Activated naive CD4-positive, alpha-beta T cell treated with Interleukin-2 at 50 U/mL for 16 hours (primary cell): ENCODE measurements at places on chromosomes 6 and 20.

DNA sequence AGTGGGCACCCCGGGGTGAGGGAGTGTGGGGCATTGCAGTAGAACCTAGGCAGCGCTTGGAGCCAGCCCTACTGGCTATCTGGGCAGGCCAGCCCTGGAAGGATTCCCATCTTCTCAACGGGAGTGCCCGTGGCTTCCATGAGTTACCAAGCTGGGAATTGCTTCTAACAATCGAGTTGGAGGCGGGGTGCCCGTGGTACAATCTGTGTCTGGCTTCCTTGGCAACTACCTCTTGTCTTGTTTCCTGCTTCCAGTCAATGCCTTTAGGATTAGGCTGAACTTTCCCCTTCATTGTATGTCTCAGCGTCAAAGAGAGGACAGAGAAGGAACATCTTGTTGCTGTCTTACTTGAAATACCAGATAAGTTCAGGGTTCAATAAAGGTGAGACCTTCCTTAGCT is 33.3 kb downstream of the PPP1R14C start:
- DNase-seq = no peak

DNA sequence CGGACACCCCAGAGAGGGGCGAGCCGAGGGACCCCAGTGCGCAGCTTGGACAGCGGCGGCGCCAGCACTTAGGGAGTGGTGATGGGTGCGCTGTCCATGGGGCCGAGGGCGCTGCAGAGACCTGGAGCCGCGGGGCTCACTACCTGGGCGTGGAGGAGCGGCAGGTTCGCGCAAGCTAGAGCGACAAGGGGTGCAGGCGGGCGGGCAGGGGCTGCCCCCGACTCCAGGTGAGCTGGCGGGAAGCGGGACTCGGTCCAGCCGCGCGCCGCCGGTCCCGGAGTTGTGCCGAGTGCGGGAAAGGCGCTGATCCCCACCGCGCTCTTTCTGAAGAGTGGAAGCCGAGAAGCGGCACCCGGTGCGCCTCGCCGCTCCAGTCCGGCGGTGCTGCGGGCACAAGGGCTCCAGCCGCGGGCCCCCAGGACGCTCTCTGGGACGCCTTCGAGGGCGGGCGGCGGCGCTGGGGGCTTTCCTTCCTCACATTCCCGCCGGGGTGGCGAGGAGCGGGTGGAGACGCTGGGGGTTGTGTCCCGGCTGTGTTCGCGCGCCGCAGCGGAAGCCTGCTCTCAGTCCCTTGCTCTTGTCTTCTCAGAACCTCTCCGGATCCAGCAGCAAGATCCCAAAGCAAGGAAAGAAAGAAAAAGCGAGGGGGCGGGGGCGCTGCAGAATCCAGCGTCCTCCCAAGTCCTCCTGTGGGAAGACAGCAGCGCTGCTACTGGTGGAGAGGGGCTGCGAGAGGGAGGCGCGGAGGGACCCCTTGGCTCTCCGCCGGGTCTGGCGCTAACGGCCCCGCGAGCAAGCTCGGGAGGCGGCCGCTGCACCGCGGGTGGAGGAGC is at the start of gene B3GAT2:
B3GAT2 (minus strand) TSS at position 610 of the 833 bp plus-strand sequence. CDS start 631 bp downstream, outside the sequence.
- DNase-seq = peak; percentile 4

DNA sequence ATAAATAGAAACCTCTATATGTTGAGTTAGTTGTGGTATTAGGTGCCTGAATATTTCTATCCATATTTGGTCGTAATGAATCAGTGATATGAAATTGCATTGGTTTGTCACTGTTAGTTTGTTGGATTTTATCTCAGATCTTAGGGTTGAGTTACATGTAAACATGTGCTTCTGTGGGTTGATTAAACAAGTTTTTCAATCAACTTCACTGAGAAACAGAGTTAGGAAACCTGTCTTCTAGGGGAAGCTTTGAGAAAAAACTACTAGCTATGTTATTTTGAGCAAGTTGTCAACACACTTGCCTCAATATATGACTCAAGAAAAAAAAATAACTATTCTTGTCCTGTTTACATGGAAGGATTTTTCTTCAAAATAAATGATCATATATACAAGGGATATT is 14.8 kb upstream of the ADGB start:
- DNase-seq = no peak

- DNase-seq = no peak
Observed at GRCh38 chr6:81648502-81648901, 104.0 kb downstream of the TENT5A start.

DNA sequence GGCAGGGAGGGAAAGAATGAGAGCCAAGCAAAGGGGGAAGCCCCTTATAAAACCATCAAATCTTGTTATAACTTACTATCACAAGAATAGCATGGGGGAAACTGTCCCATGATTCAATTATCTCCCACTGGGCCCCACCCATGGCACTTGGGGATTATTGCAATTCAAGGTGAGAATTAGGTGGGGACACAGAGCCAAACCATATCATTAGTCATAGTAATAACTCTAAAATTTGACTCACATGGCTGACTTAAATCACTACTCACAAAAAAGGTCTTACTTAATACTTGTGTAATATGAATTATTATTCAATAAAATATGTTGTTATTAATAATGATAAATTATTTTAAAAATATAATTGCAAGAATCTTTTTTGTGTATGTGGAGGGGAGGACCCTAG is 178.1 kb upstream of the TCF21 start:
- DNase-seq = peak; percentile 2

- no peak for DNase-seq
Observed at GRCh38 chr6:2204272-2204671, 41.1 kb downstream of the GMDS start.

GRCh38 chr6:136782021-136782770 is 10.1 kb downstream of the MAP3K5 start:
- DNase-seq = no peak

- no peak for DNase-seq
Observed at GRCh38 chr6:38984723-38985122, 63.9 kb upstream of the GLP1R start.

DNA sequence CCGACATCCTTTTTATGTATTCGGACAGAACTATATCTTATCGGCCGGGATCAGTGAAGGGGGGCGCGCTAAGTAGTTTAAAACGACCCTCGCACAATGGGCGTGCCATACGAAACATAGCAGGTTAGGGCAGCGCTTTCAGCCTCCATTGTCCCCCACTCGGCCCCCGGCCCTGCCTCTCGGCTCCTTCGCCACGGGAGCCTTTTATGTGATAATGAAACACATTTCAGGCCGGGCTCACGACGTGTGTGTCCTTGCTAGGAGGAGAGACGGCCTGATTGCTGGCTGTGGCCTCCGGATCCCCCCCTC is 5.3 kb downstream of the FOXA2 start:
- DNase-seq = no peak

- no peak for DNase-seq
Observed at GRCh38 chr6:141026504-141026903, 1106.2 kb upstream of the GJE1 start.

DNA sequence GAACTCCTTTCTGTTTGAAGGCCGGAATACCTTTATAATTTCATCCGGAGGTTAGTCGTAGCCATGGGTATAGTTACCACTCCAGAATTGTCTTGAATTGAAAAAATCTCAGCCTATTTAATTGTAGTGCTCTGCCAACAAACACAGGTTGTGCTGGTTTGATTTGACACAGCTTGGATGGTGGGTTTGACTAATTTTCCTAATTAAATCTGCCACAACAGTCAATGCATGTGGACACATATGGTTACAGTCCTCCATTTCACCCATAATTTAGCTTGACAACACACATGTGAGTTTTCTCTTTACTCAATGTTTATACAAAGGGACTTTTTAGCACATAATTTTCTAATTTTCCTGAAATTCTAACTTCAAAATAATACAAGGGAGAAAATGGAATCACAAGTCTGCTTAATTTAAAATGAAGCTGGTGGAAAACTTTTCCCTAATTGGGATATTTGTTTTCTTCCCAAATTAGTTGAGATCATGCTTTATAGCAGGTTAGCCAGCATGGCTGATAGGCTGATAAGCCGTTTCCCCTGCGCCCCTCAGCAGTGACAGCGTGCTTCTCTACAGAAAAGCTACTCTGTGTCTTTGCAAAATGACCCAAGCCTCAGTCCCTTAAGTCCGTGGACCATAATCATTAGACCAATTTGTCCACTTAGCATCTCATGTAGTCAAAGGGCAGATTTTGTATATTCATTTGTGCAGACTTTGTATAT is 463.5 kb upstream of the FLRT3 start:
- DNase-seq = no peak

DNA sequence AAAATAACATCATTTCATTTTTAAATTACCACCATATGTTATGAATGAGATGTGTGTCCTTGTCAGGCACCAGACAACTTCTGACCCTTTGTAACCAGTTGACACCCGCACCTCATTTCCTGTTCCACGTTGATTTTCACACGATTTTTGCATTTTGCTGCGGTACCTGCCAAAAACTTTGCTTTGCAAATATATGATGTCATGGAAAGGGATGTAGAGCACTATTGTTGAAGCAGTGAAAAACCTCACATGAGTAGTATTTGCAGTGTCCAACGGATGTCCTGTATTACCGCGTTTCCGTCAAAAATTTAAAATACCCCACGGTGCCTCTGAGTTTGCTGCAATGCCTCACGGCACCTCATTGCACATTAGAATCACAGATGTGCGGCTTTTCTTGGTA is 115.6 kb downstream of the MTHFD1L start:
- no peak for DNase-seq
